ENCODE measurements at places on chromosomes 1 and 21.

DNA sequence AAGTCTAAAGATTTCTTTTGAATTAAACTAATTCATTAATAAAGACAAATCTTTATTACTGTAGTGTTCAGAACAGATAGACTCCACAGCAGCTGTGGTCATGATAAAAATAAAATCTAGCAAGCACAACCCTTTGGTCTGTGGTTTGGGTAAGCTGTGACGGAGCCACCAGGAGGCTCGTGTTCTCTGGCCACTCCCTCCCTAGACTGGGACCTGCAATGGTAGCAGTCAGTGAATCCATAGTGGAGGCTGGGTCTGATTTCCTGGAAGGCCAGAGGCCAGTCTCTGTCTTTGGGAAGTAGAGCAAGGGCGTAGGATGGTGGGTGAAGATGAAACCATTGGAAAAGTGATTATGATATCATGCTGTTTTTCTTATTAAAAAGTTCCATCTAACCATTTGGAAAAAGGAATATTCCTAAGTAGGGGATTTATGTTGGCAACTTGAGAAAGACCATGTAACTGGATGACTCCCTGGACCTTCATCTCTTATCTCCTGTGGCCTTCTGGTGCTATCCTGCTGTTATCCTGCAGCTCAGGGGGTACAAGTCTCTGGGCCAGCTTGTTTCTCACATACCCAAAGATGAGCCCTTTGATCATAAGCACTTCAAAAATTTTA lies 39.0 kb downstream of the TENT5C start:
- no peak for DNase-seq

DNA sequence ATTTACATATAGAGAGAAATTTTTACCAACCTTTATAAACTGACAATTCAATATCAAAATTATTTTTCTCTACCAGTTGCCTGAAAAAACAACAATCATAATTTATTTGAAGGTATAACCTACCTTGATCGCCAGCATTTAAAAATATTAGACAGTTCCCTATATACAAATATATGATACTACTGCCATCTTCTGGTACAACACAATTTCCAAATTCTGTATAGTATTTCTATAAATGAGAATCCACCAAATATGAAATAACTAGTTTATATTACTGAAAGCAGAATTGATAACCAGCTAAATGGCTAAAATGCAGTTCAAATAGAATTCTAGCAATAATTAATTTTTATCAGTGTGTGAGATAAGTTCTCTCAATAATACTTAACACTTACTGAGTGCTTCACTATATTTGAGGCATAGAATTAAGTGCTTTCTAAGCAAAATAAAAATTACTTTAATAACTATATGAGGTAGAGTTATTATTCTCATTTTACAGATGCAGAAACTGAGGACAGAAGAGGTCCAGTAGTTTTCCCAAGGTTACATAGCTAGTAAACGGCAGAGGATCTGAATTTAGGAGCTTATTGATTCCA lies 75.6 kb downstream of the PIGK start:
- no peak for DNase-seq

DNA sequence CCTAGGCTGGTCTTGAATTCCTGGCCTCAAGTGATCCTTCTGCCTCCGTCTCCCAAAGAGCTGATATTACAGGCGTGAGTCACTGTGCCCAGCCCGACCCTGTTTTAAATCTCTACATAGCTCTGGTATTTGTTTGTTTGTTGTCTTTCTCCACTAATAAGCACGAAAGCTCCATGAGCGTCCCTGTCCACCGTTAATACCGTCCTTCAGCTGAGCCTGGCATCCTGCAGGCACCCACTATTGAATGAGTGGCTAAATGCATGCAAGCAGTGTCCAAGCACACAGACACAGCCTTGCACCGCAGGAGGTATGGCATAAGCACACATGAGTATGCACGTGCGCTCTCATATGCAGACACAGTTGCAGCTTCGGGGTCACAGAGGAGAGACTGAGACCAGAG lies 4.5 kb upstream of the COL16A1 start:
- no peak for DNase-seq

GRCh38 chr1:26888231-26888630 lies 1.9 kb downstream of the GPN2 start:
- DNase-seq, result no peak

- DNase-seq, result no peak
These were observed 585 bp downstream of the GPR3 start for GRCh38 chr1:27392778-27393635.

DNA sequence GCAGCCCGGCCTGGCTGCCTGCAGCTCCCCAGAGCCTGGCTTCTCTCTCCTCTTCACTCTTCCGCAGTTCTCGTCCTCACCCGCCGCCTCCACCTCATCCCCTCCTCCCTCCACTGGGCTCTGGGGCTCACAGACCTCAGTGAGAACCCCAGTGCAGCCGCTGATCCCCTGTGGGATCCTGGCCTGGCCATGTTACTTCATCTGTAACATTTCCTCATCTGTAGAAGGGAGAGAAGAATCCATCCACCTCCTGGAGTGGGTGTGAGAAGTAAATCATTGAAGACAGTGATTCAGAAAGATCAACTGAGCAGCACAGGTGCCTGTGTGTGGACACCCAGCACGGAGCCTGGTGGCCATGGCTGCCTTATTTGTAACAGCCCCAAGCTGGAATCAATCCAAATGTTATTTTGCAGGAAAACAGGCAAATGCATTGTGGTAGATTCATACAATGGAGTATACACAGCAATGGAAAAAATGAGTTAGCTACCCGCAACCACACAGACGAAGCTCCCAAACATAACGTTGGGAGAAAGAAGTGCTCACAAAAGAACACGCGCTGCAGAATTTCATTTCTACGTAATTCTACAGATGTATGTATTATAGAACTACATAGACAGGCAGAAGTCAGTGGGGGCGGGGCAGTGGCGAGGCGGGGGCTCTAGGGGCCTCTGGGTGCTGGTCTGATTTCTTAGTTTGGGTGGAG lies 8.7 kb downstream of the LAPTM5 start:
- DNase-seq, result no peak

DNA sequence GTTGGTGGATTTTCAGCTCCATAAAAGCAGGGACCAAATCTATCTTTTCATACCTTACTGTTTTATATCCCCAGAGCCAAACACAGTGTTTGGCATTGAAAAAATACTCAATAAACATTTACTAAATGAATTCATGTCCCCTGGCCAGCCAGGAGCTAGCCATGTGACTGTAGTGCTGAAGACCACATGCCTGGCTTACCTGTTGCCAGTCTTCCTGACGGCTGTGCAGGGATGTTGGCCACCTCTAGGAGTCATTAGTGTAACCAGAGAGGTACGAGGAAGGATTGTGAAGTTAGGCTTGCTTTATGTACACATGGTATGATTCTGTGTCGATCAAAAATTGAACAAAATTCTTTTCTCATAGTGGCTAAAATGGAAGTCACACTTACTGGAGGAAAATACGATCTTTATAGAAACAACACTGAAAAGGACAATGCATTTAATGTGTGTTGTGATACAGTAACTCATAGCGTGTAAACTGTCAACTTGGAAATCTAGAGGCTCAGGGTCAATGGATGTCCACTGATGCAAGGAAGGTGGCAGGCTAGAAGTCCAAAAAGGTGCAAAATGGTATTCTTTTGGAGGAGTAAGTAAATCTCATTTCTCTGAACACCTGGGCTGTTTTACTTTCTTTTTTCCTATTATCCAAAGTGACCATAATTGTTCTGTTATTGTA lies 60.9 kb downstream of the FGGY start:
- no peak for DNase-seq

DNA sequence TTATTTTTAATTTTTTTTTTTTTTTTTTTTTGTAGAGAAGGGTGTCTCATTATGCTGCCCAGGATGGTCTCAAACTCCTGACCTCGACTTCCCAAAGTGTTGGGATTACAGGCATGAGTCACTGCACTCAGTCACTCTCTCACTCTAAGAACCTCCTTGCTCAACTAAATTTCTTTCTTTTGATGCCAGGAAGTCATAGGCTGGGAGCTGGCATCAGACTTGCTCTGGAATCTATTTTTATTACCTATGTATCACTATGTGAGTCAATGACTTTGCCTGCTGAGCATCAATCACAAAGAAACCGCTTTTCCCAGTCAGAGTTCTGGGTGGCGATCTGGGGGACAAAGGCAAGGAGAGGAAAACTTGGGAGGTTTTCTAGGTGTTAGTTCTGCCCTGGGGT lies 35.5 kb upstream of the PARP1 start:
- no peak for DNase-seq

GRCh38 chr21:15005391-15005790 lies 59.4 kb downstream of the NRIP1 start:
- no peak for DNase-seq

- no peak for DNase-seq
These were observed 10.6 kb downstream of the TRIT1 start for GRCh38 chr1:39872698-39873097.

GRCh38 chr1:55217226-55217986 lies 2.2 kb upstream of the USP24 start:
- DNase-seq, result no peak

DNA sequence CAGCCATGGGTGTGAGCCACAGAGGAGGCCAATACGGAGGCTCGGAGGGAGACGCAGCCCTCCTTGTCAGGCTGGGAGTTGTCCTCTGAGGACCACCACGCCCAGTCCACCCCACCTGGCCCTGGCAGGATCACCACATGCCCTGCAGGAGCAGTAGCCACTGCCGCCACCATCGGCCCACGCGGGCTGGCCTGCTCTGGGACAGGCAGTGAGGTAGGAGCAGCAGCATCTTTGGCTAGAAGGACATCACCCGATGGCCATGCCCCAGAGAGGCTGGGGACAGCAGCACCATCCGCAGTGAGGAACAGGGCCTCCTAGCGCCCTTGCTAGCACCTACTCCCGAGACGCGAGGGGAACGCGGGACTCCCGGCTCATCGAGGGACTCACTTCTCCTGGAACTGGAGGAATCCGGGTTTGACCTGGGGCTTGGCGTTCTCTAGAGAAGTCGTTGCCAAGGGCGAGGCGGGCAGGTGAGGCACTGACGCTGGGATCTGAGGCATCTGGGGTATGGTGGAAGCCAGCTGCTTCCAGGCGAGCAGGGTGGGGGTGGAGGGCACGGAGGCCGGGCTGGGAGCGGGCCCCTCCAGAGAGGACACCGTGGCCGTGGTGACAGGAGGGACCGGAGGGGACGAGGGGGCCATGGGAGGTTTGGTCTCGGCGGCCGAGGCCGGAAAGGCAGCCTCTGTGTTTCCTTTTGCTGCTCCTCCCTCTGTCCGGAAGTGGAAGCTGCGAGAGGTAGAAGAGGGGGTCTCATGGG lies 148.9 kb downstream of the CASZ1 start:
- no peak for DNase-seq

DNA sequence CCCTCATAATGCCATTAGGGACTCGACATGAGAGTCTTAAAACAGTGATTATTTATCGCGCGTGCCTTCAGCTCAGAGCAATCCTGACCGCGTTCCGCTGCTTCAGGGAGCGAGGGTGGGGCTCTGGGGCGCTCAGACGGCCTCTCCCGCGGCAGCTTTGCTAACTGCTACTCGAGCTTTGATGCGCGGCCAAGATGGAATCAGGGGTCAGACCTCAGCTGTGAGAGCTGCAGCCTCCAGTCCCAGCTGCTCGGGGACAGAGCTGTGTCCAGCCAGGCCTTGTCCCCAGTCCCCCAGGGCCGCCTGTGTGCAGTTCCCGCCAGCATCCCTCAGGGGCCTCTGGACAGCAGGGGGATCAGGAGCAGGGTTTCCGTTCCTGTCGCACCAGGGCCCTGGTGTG lies 104.6 kb upstream of the TTC34 start:
- no peak for DNase-seq

Measured in activated CD8-positive, alpha-beta memory T cell treated with anti-CD3 and anti-CD28 coated beads for 1 hour (primary cell).